ENCODE measurements at places on chromosomes 1 and 21.

DNA sequence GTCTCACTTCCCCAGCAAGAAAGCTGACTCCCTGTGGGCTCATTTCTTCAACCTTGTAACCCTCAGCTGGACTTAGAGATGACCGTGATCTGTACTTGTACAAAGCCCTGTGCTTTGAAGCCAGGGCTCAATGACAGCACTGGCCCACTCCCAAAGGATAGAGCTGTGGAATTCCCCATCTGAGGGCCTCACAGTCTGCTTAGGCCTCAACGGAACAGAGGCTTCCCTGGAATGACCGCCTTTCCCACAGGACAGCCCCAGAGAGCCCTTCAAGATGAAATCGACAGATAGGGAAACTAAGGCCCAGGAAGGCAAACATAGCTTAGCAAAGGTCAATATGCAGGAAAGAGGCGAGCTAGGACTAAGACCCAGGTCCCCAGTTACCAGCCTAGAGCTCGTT is 11.5 kb downstream of the SLC9A1 start:
- no peak for DNase-seq

DNA sequence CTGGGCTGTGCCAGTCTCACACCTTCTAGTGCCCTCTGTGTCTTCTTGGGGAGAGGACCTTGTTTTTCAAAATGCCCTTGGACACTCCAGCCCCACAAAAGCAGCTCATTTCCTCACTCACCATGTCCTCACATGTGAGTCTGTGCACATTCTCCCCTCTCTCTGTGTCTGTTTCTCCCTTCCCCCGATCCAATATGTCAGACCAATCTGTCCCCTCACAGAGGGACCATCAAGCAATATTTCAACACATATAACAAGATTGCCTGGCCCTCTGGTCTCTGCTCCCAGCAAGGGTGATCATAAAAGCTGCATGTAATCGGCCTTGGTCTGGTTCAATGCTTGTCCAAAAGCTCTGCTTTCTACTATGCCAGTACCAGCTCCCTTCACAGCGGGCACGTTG is 261.2 kb downstream of the MATN1 start:
- peak; percentile 33 for DNase-seq

- no peak for DNase-seq
Measured at GRCh38 chr1:47002211-47002610, 21.3 kb upstream of the CYP4X1 start.

- no peak for DNase-seq
Measured at GRCh38 chr1:147214842-147215539, 10.1 kb downstream of the FMO5 start.

DNA sequence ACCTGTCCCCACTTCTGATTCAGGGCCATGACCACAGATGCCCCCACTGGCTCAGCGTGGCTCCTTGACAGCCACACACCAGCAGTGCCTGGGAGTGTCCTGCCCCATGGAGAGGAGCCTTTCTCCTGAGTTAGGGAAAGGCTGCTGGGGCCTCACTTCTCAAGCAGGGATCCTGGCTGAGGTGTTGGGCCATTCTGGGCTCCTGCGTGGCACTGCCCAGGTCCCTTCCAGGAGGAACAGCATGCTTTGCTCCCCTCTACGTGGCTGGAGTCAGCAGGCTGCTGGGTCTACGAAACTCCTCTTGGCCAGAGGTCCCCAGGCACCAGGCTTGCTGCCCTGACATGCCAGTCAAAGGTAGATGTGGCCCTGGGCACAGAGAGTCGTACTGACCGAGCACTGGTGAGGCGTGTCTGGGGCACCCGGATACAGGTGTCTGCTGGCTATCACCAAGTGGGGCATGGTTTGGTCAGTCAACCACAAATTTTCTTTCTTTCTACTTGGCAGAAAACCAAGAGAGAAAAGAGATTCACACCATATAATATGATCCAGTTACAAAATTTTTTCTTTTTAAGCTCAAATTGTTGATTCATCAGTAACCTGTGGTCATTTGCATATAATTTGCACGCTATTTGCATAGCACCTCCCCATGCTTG is 4.1 kb downstream of the ADORA1 start:
- DNase-seq = peak; percentile 68

GRCh38 chr1:95562230-95562629 is 328.2 kb downstream of the RWDD3 start:
- no peak for DNase-seq

- DNase-seq = no peak
Measured at GRCh38 chr1:56838759-56839158, 15.8 kb upstream of the C8A start.

GRCh38 chr1:201430776-201431175 is 9.2 kb upstream of the TNNI1 start:
- DNase-seq = no peak

DNA sequence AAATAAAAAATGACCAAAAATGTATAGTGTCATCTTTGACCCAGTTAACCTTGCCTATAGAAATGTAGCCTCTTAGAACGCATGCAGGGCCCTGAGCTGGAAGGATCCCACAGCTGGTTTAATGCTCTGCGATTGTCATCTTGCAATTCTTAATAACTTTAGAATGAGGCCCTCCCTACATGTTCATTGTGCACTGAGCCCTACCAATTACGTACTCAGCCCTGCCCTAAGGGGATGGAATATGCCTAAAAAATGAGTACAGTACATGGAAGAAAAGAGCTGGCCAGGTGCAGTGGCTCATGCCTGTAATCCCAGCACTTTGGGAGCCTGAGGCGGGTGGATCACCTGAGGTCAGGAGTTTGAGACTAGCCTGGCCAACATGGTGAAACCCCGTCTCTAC is 57.8 kb upstream of the BCAR3 start:
- no peak for DNase-seq

DNA sequence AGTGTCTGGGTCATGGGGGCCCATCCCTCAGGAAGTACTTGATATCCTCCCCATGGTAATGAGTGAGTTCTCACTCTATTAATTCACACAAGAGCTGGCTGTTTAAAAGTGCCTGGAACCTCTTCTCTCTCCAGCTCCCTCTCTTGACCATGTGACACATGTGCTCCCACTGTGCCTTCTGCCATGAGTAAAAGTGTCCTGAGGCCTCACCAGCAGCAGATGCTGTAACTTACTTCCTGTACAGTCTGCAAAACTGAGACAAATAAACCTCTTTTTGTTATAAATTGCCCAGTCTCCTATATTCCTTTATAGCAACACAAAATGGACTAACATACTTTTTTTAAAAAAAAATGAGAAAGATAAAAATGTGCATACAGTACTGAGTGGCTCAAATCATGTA is 24.0 kb downstream of the PUM1 start:
- DNase-seq = no peak

DNA sequence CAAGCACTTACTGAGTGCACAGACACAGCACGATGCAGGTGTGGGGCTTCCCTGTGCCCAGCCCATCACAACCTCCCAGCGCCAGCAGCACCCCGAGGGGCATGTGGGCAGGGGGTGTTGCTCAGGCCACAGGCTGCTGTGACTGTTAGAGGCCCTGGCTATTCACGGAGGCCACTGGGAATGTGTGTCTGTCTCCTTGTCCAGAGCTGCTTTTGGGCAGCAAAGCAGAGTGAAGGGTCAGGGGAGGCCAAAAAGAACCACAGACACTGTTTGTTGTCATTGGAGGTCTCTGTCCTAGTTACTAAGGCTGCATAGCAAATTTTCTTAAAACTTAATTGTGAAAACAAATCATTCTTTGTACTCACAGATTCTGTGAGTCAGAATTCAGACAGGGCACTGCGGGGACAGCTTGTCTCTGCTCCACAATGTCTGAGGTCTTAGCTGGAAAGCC is 49.6 kb downstream of the TNFRSF8 start:
- DNase-seq = peak; percentile 51

DNA sequence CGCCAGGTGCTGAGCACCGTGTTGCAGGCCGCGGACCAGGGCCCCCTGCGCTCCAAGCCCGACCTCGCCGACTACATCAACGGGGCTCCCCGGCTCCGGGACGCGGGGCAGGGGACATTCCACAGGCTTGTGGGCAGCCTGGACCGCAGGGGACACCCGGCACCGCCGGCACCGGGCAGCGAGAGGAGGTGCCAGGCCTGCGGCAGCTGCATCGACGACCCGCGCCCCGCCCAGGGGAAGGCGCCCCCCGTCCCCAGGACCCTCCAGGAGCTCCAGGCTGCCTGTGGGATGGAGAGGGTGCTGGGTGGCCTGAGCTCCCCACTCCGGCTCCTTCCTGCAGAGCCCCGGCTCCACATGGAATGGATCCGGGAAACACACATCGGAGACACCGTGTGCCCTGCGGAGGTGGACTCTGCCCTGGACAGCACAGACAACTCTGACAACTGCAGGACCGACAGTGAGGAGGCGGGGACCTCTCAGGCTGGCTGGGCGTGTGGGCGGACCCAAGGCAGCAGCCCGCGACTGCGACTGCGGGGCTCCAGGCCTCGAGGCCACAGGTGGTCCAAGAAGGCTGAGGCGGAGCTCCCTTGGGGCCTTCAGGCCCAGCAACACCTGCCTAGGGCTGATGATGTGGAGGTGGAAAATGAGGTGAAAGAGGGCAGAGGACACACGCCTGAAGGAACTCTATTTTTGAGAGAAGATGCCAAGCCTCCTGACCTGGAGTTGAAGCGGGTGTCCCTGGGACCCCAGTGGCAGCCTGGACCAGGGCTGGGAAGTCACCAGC is 22.8 kb downstream of the KIAA1614 start:
- no peak for DNase-seq

DNA sequence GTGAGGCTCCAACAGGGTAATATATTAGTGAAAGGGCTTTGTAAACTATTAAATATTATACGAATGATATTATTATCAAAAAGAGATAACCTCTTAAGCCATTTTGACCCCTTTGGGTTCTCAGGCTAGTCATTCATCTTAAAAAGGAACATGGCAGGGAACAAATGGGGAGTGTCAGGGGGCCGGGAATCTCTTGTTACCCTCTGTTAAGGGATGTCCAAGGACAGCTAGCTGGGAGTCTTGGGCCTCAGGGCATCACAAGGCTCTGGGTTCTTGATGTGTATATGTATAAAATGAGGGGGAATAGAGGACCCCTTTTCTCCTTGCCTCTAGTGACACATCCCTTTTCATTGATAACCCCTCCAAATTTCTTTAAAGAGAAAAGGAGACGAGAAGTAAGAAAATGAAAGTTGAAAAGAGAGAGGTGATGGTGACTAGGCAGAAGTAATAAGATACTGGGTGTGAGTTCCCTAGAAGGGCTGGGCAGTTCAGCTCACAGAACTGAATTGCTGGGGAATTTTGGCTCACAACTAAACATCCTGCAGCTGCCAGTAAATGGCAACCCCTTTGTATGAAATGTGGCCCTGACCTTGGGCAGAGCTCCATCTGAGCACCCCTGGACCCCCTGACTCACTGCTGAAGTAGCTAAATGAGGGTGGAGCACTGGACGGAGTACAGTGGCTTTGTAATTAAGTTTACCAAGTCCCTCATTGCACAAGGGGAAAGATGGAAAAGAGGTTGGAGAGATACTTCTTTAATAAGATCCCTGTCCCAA is 20.0 kb upstream of the ZNF326 start:
- DNase-seq = no peak

- DNase-seq = no peak
Measured at GRCh38 chr1:163656095-163656759, 334.5 kb downstream of the NUF2 start.

DNA sequence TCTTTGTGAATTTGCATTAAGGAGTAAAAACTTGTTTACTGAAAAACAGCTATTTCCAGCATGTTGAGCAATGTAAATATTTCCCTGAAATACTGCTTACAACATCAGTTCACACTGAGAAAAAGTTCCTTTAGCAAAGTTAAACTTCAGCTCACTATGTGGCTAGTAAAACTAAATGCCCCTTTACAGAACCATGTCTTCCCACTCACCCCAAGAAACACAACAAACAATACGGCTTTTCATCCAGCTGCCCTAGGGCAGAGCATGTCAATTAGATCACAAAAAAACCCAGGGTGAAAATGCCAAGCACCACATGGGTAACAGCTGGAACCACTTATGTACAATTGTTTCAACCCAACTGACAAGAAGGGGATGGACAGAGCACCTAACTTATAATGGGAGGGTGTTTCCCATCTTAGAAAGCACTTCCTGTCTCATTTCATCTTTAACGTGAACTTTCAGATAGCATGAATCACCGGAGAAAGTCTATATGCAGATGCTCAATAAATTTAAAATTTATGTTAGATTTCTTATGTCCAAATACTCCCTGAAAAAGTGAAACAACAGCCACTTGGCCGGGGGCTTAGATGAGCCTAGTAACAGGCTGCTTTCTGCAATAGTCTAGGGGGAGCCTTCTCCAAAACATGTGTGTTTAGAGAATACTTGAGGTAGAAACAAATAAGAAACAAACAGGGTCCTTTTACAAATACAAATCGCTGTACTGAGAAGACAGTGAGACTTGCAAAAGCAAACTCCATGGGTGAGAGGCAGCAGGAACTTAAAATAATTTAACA is 6.6 kb downstream of the NID1 start:
- DNase-seq = no peak

GRCh38 chr21:42570841-42571387 is 57.3 kb downstream of the SLC37A1 start:
- peak; percentile 54 for DNase-seq

GRCh38 chr1:70467531-70467930 is 56.5 kb downstream of the CTH start:
- no peak for DNase-seq

- DNase-seq = no peak
Measured at GRCh38 chr1:156356262-156356874, 12.6 kb upstream of the RHBG start.

GRCh38 chr1:241627453-241628259 is 12.5 kb downstream of the CHML start:
- DNase-seq = no peak

DNA sequence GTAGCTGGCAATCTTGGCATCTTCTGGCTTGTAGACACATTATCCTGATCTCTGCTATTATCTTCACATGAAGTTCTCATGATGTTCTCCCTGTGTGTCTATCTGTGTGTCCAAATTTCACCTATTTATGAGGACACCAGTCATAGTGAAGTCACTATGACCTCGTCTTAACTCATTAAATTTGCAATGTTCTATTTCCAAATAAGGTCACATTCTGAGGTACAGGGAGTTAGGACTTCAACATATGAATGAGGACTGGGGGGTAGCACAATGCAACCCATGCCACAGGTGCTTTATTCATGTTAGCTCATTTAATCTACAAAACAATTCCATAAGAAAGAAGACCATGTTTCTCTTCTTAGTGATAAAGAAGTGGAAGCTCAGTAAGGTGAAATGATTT is 206.2 kb upstream of the C8B start:
- no peak for DNase-seq

DNA sequence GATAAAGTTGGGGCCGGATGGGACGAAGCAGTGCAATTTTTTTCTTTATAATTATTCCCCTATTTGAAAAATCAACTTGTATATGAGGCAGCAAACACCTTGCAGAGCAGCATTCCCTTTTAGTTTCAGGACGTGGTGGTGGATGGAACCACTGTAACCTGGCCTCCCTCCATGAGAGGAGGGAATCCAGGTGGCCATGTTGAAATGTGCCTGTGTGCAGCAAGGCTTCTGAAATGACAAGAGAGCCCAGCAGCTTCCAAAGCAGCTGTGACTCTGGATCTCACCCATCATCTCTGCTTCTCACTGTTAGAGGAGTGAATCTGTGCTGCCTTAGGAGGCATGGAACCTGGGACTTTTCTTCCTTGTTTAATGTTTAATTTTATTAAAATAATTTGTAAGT is 42.3 kb downstream of the NFIA start:
- no peak for DNase-seq

- DNase-seq = no peak
Measured at GRCh38 chr1:41662765-41663437, 178.4 kb upstream of the EDN2 start.

GRCh38 chr1:1968767-1969504 is 34.6 kb downstream of the CFAP74 start:
- no peak for DNase-seq

Measured in cardiac septum (tissue), 1 donor.